ENCODE measurements at places on chromosomes 3 and 15.

DNA sequence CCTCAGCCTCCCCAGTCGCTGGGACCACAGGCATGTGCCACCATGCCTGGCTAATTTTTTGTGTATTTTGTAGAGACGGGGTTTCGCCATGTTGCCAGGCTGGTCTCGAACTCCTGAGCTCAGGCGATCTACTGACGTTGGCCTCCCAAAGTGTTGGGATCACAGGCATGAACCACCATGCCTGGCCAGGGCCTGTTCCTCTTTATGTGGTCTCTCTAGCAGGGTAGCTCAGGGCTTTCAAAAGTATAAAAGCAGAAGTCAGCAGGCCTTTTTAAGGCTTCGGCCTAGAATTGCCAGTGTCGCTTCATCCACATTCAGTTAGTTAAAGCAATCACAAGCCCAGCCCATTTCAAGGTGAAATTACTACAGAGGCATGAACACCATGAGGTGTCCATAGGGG lies 7.6 kb downstream of the VHL start:
- no peak for DNase-seq

DNA sequence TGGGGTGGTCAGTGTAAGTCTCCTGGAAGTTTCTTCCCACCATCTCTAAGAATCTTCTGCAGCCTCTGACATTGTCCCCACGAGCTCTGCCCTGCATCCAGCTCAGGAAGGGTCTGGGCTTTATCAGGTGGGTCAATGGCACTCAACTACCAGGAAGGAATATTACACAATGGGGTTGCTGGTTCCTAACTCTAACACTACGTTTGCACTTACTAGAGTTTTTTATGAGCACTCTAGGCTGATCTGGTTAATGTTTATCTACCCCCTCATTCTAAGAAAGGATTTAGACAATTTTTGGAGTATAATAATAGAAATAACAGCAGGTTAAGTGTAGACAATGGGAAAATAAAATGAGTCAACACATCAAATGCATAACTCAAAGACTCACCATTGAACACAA lies 411.1 kb upstream of the RGMA start:
- no peak for DNase-seq

DNA sequence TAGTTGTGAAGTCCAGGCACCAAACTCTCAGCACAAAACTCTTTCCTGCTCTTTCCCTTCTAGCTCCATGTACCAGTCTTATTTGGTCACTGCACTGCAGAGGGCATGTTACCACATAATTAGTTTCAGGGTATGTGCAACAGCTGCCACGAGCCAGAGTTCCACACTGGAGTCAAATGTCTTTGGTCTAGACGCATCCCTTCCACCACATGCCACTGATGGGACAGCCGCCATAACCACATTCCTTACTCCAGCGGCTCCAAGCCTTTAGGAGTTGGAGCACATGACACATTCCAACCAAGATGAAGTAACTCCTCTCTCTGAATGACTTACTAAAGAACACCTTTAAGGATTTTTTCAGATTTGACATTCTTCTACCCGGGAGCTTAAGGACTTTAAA lies 153.4 kb downstream of the ERC2 start:
- no peak for DNase-seq

GRCh38 chr3:157174290-157174648 lies 14.3 kb upstream of the CCNL1 start:
- no peak for DNase-seq

DNA sequence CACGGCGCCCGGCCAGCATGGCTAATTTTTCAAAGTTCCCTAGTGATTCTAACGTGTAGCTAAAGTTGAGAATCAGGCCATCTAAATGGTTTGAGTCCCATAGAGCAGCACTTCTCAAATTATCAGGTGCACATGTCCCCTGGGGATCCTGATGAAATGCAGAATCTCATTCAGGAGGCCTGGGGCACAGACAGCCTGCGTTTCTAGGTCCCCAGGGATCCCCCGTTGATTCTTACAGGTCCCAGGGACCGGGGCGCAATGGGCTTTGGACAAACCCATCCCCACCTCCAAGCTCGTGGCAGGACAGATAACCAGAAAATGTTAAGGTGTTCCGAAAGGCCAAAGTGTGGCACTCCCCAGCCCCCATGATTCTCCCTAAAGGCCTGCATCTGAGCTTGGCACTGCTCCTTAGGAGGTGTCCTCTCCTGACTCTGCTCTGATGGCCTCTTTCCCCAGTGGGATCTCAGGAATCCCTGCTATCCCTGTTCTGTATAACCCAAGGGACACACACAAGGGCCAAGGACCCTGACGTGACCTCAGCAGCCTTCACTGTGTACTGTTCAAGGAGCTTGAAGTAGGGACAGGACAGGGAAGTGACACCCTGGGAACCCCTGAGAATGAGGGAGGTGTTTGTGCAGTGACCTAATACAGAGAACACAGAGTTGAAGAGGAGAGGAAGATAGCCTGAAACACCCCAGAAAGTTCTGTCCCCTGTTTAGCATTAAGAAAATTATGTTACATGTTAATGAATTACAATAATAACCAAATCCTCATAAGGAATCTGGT lies 8.0 kb downstream of the LRRK1 start:
- no peak for DNase-seq

GRCh38 chr15:64525828-64526530 lies 65.6 kb downstream of the ZNF609 start:
- DNase-seq, result no peak

GRCh38 chr3:47276558-47276957 lies 6.0 kb downstream of the KIF9 start:
- DNase-seq, result no peak

- DNase-seq, result no peak
These were observed 8.3 kb downstream of the ARL13B start for GRCh38 chr3:93988283-93988682.

DNA sequence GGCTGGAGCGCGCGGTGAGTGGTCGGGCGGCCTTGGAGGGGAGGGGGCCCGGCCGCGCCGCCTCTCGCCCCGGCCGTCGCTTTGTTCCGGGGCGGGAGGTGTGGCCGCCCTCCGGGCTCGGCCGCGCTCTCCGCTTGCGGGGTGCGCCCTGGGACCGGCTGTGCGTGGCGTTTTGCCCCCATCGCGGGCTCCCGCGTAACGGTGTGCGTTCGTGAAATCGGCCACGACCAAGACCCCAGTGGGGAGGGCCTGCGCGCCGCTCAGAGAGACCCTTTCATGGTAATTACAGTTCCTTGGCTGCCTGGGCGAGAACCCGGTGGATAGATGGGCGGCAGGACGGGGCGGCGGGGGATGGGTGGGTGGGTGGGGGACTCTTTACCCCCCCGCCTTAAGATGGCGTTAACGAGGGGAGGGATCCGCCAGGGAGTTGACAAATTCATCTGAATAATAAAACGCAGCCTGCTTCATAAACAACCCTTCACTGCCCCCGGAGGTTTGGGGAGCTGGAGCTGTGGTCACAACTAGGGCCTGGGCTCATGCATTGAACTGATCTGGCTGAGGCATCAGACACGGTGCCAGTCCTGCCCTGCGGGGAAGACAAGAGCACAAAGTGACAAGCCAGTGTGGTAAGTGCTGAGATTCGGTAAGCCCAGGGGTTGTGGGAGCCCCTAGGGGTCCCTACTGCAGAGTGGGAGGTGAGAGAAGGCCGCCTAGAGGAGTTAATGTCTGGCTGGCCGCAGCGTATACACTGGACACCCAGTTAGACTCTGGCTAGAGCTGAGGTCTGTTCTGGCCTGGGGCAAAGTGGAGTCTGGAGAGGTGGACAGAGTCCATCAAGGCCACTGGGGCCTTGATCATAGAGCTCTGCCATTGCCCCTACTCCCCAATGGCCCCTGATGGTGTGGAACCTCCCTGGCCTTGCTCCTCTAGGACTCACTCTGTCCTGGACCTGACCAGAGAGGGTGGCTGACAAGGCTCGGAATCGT lies 668 bp downstream of the MRAS start:
- no peak for DNase-seq

- DNase-seq, result peak; percentile 44
These were observed 11.6 kb upstream of the MUC4 start for GRCh38 chr3:195823280-195823679.

DNA sequence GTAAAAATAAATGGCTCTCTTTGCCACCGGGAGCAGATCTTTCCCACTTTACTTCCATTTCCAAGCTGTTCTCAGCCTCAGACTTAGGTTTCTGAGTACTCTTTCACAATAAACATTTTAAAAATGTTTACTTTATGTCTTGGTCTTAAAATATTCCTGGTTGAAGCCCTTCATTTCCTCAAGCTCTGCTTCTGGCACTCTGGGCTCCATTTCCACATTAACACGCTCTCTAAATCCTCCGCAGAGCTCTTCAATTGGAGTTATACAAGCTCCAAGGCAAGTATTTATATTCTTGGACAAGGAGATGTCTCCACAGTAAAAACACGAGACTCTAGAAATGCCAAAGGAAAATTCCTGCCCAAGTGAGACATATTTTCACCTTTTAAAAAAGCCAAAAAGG lies 169.3 kb downstream of the GREM1 start:
- DNase-seq, result no peak

DNA sequence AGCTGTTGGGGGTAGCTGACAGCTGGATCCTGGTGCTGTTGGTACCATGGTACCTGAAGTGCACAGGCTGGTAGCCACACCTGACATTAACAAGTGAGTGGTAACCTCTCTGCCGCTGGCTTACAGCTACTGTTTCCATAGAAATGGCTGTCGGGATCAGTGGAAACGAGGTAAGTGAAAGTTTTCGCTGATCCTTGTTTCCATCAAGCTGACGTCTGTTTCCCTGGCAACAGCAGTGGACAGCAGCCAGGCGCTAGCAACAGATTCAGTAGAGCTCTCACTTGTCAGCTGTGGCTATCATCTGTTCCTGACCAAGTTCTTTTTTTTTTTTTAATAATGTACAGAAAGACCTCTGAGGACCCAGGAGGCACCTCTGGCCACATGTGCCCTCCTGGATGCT lies 166.2 kb downstream of the CHDH start:
- DNase-seq, result no peak

GRCh38 chr3:132966374-132966773 lies 71.8 kb upstream of the TMEM108 start:
- DNase-seq, result no peak
